ENCODE measurements at places on chromosomes 6 and 20. TPM values are rescaled to one million over a fixed set of nuclear protein-coding genes. Genes with fewer than 3 reads are reported as not detected.

- peaks cover 24% of the 10 kb centered on the region for H3K4me1 ChIP-seq
- peak; percentile 26 for DNase-seq
- H3K4me3 ChIP-seq, result no peak overlapping the region
- H3K27ac ChIP-seq, result no peak overlapping the region
Measured at GRCh38 chr6:33691456-33692077, 19.9 kb downstream of the UQCC2 start.

DNA sequence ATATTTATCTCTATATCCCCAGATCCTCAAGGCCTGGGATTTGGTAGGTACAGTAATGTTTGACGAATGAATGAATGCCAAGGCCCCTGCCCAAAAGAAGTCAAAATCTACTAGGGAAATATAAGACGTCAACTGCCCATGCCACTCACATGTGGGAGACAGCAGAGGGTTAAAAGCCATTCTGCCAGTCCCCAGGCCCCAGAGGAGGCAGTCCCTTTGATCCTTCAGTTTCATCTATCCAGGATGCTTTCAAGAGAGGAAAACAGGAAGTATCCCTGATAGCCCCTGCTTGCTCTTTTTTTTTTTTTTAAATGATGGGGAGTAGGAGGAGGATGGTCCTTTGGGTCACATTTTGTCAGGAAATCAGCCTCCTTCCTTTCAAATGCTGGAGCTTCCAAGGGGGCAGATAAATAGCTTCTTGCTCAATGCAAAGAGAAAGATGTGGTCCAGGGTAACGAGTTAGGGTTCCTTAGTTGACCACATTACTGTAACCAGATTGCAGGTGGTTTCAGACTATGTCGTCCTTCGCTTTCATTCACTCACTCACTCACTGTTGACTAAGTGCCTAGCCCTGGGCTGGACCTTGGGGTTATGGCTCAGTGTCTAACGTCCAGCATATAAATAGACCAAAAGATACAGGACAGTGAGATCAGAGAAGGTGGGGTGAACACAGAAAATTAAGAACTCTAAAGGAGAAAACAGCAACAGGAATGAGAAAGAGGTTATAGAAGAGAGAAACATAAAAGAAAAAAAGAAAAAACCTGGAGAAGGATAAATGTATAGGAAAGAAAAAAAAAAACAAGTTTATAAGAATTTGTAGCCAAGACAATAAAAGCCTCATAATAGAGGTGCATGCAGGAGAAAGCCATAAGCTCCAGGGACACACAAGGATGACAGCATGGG lies 64.6 kb upstream of the PIM1 start:
- peak; percentile 39 for DNase-seq
- H3K4me3 ChIP-seq, result no peak overlapping the region
- peak overlapping the region; percentile 4 for H3K27ac ChIP-seq
- no peaks in the 10 kb centered on the region for H3K36me3 ChIP-seq

The PXMP4 gene
- 5.7 TPM for polyA plus RNA-seq

- H3K4me1 ChIP-seq, result no peaks in the 10 kb centered on the region
- H3K4me3 ChIP-seq, result no peak overlapping the region
- H3K27ac ChIP-seq, result no peak overlapping the region
- no peak for DNase-seq
- H3K27me3 ChIP-seq, result peaks cover 13% of the 10 kb centered on the region
Measured at GRCh38 chr6:148739822-148740128, 7.1 kb upstream of the UST start.

DNA sequence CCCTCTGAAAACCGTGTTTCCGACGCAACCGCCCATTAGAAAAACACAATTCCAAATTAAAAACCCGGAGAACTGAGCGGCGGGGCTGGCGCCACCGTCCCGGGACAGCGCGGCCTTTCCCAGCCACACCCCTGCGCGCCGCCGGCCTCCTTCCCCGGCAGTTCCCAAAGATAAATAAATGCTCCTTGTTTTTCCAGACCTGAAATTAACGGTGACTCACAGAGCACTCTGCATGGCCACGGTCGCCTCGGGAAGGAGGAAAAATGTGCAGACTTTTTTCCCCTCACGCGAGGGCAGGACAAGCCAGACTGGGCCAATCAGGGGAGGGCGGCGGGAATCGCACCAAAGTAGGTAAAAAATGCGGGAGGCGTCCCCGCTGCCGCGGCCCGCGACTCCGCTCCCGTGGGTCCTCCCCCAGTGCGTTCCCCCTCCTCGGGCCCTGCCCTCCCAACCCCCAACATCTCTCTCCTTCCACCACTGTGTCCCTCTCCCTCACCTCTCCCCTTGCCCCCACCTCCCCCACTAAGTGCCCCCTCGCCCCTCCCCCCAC lies 828 bp upstream of the DSTN start:
- H3K36me3 ChIP-seq, result peaks cover 4% of the 10 kb centered on the region
- no peaks in the 10 kb centered on the region for H3K27me3 ChIP-seq
- DNase-seq, result peak; percentile 81
- peak overlapping the region; percentile 99 for H3K27ac ChIP-seq
- H3K4me1 ChIP-seq, result peaks cover 10% of the 10 kb centered on the region
- peak overlapping the region; percentile 66 for H3K4me3 ChIP-seq

The CAP2 gene
- polyA plus RNA-seq, result 8.5 TPM

- H3K36me3 ChIP-seq, result no peaks in the 10 kb centered on the region
- H3K27me3 ChIP-seq, result no peaks in the 10 kb centered on the region
- H3K27ac ChIP-seq, result no peak overlapping the region
- H3K4me3 ChIP-seq, result no peak overlapping the region
- no peak for DNase-seq
Measured at GRCh38 chr20:39136798-39137197, 174.7 kb downstream of the DHX35 start.

GRCh38 chr6:31470801-31471200 lies 27.1 kb upstream of the MICB start:
- DNase-seq, result no peak
- no peak overlapping the region for H3K4me3 ChIP-seq
- H3K27me3 ChIP-seq, result peaks cover 13% of the 10 kb centered on the region
- no peaks in the 10 kb centered on the region for H3K4me1 ChIP-seq

The LST1 gene
- polyA plus RNA-seq, result not detected
